CD4-positive, alpha-beta T cell treated with Interleukin-15 for 1 hour (primary cell): ENCODE measurements at places on chromosomes 2 and 18.

- DNase-seq = no peak
These were observed 10.7 kb upstream of the NFE2L2 start for GRCh38 chr2:177275040-177275742.

DNA sequence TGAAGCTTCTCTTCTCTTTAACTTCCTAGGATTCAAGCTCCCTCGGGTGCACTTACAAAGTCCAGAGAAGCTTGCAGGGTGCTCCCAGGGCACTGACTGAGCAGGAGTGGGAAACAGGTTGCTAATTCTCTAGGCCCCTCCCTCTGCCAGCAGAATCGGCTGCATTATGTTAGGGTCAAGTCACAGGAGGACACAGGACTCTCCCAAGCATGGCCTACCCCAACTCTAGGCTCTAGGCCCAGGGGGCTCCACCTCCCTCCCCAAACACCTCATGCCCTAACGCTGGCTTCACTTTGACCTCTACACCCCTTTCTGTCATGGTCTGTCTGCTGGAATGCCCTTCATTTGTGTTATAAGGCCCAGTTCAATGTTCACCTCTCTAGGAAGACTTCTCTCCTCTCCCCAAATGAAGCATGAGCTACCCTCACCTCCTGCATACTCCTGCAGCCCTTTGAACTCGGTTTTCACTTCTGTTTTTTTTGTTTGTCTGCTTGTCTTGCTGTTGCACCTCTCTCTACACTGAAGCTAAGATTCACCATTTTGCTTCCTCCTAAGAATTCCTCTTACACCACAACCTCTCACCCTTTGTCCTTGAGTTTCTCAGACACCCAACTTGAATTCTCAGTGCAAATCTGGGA lies 521.8 kb upstream of the ID2 start:
- no peak for DNase-seq

GRCh38 chr2:160533482-160533881 lies 39.9 kb upstream of the RBMS1 start:
- DNase-seq = no peak

GRCh38 chr2:45930396-45930792 lies 278.9 kb downstream of the PRKCE start:
- no peak for DNase-seq

- DNase-seq = no peak
These were observed 91.7 kb upstream of the DSEL start for GRCh38 chr18:67608191-67608590.

- no peak for DNase-seq
These were observed 143.8 kb upstream of the NDUFV2 start for GRCh38 chr18:8958660-8959059.

DNA sequence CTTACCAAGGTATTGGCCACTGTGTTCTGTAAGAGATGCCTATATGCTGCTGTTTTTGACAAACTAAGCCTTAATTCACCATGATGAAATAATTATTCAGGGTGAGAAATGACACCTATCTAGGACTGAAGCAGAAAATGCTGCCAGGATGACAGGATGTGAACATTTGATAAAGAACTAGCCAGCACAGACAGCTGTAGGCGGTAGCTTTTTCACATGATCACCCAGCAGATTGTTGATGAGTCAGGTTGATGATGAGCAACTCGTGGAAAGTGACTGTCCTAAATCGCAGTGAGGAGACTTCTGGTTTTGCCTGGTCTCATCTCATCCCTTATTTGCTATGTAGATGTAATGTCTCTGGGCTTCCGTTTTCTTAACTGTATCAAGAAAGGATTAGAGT lies 144.1 kb downstream of the PRPF40A start:
- peak; percentile 45 for DNase-seq

GRCh38 chr2:169767243-169767888 lies 31.3 kb upstream of the SSB start:
- peak; percentile 45 for DNase-seq

DNA sequence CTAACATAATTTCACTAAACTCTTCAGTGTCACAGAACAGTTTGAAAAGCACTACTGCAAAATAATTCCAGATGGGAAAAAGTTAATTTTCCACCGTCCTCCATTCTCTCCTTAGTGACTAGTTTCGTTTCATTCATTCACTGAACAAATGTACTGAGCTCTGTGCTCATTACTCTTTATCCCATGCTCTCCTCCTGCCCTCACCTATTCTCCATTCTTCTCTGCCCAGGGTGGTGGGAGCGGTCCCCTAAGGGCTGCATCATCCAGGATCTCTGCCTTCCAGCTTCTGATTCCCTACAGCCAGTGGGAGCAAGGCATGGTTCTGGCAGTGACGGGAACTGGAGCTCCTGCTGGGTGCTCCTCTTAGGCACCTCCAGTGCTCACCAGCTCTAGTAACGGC lies 133.9 kb upstream of the TLK1 start:
- DNase-seq = no peak

GRCh38 chr2:150663143-150663542 lies 175.7 kb upstream of the RND3 start:
- DNase-seq = no peak

DNA sequence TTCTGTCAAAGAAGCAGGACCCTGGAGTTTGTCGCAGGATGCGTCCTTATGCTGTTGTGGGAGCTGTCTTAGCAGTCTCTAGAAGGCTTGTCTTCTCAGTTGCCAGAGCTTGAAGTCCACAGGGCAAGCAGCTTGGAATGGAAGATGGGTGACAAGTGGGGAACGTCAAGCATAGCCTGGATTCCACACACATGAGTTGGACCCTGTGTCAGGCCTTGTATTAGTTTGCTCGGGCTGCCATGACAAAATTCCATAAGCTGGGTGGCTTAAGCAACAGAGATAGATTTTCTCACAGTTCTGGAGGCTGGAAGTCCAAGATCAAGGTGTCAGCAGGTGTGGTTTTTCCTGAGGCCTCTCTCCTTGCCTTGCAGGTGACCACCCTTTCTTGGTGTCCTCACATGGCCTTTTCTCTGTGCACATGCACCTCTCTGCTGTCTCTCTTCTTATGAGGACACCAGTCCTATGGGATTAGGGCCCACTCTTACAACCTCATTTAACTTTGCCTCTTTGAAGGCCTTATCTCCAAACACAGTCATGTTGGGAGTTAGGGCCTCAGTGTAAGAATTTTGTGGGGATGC lies 51.3 kb downstream of the THNSL2 start:
- no peak for DNase-seq

GRCh38 chr18:58866066-58866772 lies 1.5 kb downstream of the ZNF532 start:
- DNase-seq = no peak

- no peak for DNase-seq
These were observed 19.4 kb downstream of the CDH20 start for GRCh38 chr18:61352611-61353010.

- no peak for DNase-seq
These were observed 60.9 kb downstream of the HDAC4 start for GRCh38 chr2:239339726-239340601.

- no peak for DNase-seq
These were observed 12.4 kb downstream of the DPYSL5 start for GRCh38 chr2:26860211-26860850.

DNA sequence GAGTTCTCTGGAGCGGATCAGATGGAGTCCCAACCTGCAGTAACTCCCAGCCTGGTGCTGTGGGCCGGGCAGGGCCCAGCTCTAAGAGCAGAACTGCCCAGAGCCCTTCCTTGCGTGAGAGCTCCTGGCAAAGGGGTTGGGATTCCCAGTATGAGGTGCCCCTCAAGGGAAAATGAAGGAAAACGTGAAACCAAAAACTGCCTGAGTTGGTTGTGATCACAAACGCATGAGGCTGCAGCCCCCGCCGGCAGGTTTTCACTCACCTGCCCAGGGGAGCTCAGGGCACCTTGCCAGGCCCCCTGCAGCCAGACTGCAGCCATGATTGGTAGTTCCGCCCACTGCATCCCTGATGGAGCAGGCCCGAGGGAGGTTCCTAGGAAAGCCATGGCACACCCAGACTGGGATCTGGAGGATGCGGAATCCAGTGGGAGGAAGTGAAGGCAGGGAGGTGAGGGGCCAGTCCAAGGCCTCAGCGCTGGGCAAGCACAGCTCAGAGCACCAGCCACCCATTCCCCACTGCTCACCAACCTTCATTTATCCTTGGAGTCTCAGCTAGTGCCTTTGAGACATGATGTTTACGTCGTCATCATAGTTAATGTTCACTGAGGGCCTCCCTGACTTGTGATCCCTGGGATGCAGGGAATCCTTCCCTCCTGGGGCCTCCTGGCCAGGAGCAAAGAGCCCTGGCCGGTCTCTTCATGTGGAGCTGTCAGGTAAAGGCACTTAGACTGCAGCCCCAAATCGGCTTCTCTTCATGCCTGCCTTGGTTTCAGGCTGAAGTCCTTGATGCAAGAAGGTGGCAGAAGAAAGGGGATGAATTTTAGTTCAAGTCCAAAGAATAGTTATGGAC lies 103.2 kb downstream of the INHBB start:
- DNase-seq = no peak

GRCh38 chr2:142286618-142287017 lies 155.8 kb upstream of the LRP1B start:
- no peak for DNase-seq

GRCh38 chr2:148342086-148342485 lies 302.5 kb upstream of the EPC2 start:
- DNase-seq = no peak

GRCh38 chr2:11073251-11073650 lies 82.0 kb upstream of the SLC66A3 start:
- no peak for DNase-seq

GRCh38 chr2:64311948-64312621 lies 141.9 kb upstream of the LGALSL start:
- DNase-seq = peak; percentile 36

- no peak for DNase-seq
These were observed 266.0 kb downstream of the ALPK2 start for GRCh38 chr18:58362829-58363271.

- DNase-seq = no peak
These were observed 7.5 kb downstream of the FLACC1 start for GRCh38 chr2:201349601-201350000.

GRCh38 chr2:26754972-26755670 lies 9.0 kb upstream of the SLC35F6 start:
- DNase-seq = no peak

- DNase-seq = no peak
These were observed 14.8 kb downstream of the LPIN1 start for GRCh38 chr2:11761259-11761658.

- DNase-seq = no peak
These were observed 34.7 kb downstream of the PIEZO2 start for GRCh38 chr18:11114653-11115052.

- DNase-seq = no peak
These were observed 16.4 kb upstream of the ZNF385B start for GRCh38 chr2:179877601-179878364.

GRCh38 chr18:50836521-50836957 lies 16.7 kb upstream of the MRO start:
- DNase-seq = no peak

GRCh38 chr2:43406651-43407279 lies 180.4 kb upstream of the ZFP36L2 start:
- no peak for DNase-seq

- no peak for DNase-seq
These were observed 20.6 kb upstream of the ZNF804A start for GRCh38 chr2:184577743-184578142.

- DNase-seq = no peak
These were observed 249.8 kb upstream of the FSHR start for GRCh38 chr2:49404108-49404507.

DNA sequence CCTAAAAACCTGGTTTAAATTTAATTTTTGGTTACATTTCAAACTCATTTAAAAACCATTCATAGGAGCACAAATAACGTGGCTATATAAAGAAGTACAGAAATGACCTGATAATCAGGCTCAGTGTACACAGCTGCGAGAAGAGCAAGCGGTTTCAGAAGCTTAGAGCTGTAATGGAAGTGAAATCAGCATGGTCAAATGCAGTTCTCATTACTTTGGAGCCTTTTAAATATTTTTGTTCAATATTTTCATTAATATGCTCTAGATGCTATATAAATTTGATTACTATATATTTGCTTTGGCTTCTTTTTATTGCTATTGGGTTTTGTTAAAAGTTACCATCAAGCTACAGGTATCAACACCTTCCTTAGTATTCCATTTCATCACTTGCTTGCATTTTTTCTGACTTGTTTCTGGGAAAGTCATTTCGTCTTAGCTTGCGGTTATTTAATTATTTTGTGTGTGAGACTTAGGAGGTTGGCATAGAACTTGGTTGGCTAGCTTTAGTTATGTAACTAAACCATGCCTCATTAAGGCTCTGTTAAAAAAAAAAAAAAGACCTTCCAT lies 58.7 kb downstream of the AFTPH start:
- DNase-seq = no peak

DNA sequence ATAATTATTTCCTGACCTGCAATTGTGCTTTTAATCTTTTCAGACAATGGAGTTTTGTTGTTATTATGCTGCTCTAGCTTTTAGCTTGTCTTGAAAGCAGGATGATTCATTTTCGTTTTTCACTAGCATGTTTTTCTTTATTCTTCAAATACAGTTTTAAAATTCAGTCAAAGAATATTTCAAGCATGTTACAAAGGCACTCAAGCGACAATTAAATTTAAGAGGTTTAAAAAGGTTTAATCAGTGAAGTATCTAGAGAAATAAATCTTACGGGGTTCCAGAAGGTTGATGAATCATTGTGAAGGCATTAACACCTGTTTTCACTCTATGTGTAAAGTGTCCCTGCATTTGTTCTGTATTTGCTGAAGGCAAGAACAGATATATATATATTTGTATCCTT lies 390.7 kb upstream of the TMEFF2 start:
- no peak for DNase-seq

- peak; percentile 10 for DNase-seq
These were observed 1081.8 kb upstream of the TMEFF2 start for GRCh38 chr2:193276560-193276959.

GRCh38 chr18:59899298-59900221 lies at the start of gene PMAIP1:
TSS of gene PMAIP1 (plus strand) at chr18:59899996. CDS start at chr18:59900178, 182 bp downstream.
- DNase-seq = peak; percentile 91

GRCh38 chr2:943821-944220 lies 6.8 kb upstream of the SNTG2 start:
- DNase-seq = no peak

DNA sequence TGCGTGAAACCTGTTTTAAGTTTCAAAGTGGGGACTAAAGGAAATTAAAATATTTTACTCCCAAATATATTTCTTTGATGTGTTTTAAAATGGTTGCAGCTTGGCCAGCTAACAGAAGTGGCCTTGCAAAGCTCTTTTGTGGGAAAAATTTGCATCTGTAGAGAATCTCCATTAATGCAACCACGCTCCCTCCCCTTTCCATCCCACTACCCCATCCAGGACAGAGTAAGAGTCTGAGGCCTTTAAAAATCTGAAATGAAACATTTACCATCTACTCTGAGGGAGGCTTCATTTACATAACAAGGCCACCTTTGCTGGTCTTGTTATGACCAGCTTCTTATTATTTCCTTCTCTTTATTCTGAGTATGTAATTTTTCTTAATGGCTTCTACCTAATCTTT lies 63.5 kb downstream of the STAT4 start:
- DNase-seq = no peak

GRCh38 chr2:213491376-213491775 lies 207.1 kb downstream of the SPAG16 start:
- no peak for DNase-seq
